CD4-positive, alpha-beta T cell (primary cell): ENCODE measurements at places on chromosomes 12 and 14. TPM values are rescaled to one million over a fixed set of nuclear protein-coding genes. Genes with fewer than 3 reads are reported as not detected.

GRCh38 chr12:59675461-59675860 lies 79.6 kb downstream of the SLC16A7 start:
- peaks cover 15% of the 10 kb centered on the region for H3K36me3 ChIP-seq
- H3K27me3 ChIP-seq, result no peaks in the 10 kb centered on the region
- H3K4me1 ChIP-seq, result peaks cover 7% of the 10 kb centered on the region
- no peak overlapping the region for H3K4me3 ChIP-seq

DNA sequence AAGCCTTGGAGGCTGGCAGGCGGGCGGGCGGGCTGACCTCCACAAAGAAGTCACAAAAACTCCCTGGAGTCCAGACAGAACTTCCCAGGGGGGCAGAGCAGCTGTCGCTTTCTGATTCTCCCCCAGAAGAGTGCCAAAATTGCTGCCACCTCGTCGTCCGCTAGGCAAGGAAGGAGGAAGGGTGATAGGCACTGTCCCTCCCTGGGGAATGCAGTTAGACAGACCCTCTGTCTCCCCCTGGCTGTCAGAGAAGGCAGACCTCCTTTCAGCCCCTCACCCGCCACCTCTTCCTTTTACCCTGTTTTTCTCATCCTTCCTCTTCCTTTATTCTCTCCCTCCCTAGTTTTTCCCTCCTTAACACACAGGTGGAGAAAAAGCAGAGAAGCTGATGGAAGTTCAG lies 18.7 kb downstream of the GRIN2B start:
- DNase-seq, result no peak
- H3K4me3 ChIP-seq, result no peak overlapping the region
- H3K36me3 ChIP-seq, result no peaks in the 10 kb centered on the region
- no peaks in the 10 kb centered on the region for H3K4me1 ChIP-seq
- no peak overlapping the region for H3K27ac ChIP-seq
- no peaks in the 10 kb centered on the region for H3K27me3 ChIP-seq

GRCh38 chr14:31283578-31284252 lies 76.1 kb upstream of the HECTD1 start:
- DNase-seq, result no peak
- no peaks in the 10 kb centered on the region for H3K27me3 ChIP-seq
- H3K4me3 ChIP-seq, result no peak overlapping the region
- no peaks in the 10 kb centered on the region for H3K4me1 ChIP-seq

Gene SLC38A1
- 327 TPM for total RNA-seq

Gene TCL1B
- not detected for total RNA-seq

Gene POTEG
- not detected for total RNA-seq

Gene KLHL33
- 0.19 TPM for total RNA-seq

Gene DPPA3
- not detected for total RNA-seq
